ENCODE measurements at places on chromosomes 2 and 18.

DNA sequence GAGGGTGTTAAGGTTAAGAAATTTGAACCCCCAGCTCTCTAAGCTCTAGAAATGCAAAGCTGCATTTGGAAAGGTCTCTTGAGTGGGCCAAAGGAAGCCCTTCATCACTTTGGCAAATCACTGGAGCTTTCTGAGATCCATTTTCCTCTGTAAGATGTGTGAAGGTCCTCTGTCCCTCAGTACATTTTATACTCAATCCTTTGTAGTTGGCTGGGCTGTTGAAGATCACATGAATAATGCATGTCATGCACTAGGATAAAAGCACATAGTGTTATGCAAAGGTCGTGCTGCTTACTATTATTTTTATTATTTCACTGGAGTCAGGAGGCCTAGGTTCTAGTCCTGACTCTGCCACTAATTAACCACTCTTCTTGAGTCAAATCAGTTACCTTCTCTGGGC is 124.9 kb downstream of the FSHR start:
- no peak for DNase-seq

DNA sequence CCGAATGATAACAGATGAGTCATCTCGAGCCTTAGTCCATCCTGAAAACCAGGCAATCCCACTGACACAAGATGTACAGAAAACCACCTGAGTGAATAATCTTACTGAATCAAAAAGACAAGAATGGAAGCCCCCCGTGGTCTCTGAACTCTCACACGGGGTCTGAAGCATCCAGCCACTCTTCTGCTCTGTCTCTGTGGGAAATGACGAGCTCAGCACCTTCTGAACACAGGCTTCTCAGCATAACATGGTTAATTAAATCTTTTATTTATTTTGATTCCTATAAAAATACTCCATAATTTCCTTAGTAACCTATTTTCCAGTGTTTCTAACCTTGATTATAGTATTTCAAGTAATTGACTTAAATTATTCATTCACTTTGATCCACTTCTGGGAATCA is 203.7 kb downstream of the TMEM163 start:
- no peak for DNase-seq

DNA sequence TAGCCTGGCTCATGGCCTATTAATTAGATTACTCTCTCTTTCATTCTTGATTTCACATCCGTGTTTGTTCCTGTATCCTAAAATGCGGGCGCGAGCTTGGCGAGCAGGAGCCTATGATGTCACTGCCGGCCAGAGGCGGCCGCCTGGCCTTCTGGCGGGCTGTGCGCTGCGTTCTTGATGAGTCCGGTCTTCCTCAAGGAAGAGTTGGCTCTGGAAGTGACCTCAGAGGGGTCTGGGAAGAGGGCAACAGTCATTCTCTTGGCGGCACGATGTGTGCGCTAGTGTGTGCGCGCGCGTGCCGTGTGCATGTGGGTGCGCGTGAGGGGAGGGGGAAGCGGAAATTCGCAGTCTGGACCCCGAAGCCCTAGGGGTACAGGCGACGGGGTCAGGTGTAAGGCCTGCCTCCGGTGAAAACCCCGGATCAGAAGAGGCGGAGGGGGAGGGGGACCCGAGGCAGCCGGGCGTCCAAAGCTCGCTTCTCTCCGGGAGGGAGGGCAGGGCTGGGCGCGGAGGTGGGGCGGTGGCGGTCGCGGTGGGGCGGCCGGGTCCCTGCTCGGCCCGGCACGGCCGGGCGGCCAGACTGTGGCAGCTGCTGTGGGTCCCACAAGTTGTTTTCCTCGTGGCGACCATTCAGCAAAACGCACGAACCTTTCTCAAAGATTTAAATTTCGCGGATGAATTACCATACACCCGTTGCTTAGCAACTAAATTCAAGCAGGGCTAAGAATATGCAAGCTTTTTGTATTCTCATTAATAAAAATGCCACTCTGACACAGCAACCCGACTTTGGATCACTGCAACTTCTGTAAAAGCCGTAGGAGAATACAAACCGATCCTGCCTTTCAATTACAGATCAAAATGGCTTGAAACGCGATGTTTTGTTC is 8.4 kb downstream of the POU3F3 start:
- no peak for DNase-seq

GRCh38 chr2:115162494-115163293 is 720.3 kb downstream of the DPP10 start:
- DNase-seq: peak; percentile 6

DNA sequence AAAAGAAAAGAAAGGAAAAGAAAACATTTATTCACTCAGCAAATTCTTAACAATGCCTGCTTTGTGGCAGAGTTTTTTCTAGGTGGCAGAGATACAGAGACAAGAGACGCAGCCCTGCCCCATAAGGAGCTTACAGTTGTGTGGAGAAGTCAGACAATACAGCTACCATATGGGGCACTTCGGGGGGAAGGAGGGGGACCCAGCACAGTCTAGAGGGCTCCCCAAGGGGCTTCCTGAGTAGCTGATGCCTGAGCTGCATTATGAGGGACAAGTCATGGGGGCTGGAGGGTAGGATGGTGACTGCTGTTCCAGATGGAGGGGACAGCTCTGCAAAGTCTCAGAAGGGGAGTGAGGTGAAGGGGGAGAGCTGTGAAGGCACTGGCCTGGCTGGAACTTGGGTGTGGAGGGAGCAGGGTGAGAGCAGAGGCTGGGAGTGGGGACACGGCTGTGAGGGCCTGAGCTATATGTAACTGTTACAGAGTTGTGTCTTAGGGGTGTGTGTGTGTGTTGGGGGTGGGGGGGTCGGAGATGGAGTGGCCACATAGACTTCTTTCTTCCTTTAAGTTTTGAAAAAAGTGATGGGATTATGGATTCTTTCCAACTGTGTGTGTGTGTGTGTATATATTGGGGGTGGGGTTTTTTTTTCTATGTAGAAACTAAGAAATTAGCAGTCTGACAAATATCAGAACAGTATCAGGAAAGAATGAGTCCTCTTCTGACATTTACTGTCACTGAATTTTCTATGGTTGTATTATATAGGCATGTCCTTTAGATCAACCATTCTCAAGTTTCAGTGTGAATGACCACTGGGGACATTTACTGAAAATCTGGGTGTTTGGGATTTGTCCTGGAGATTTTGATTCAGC is 66.0 kb upstream of the HAAO start:
- DNase-seq: no peak

DNA sequence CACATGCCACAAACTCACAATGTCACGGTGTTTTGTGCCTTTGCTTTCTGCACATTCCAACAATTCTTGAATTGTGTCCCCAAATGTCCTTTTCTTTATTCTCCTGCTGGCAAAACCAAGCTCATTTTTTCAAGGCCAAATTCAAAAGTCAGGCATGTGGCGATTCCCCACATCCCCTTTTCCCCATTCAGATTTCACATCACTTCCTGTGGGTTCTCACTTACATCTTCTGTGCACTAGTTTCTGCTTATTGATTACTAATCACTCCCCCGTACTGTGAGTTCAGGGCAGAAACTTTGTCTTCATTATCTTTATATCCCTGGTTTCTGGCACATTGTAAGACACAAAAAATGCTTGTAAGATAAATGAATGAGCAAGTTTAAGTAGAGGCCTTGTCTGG is 69.2 kb downstream of the AP1S3 start:
- no peak for DNase-seq

- DNase-seq: peak; percentile 78
Observed at GRCh38 chr2:73284296-73285158, at the start of gene FBXO41. FBXO41 (minus strand) TSS chr2:73284478; CDS start chr2:73269630, 14,848 bp downstream.

GRCh38 chr2:63866009-63866709 is 24.5 kb downstream of the UGP2 start:
- no peak for DNase-seq

GRCh38 chr2:207254591-207255464 is 89.1 kb upstream of the KLF7 start:
- DNase-seq: peak; percentile 50

DNA sequence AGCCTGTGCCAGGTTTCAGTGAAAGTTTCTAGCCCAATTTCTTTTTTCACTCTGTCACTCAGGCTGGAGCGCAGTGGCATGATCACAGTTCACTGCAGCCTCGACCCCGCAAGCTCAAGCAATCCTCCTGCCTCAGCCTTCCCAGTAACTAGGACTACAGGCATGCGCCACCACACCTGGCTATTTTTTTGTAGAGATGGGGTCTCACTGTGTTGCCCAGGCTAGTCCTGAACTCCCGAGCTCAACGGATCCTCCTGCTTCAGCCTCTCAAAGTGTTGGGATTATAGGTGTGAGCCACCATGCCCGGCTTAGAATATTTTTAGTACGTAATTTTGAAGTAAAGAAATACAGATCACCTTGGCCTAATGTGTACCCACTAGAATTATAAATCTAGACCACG is 87.1 kb downstream of the GORASP2 start:
- no peak for DNase-seq

GRCh38 chr18:25630682-25631081 is 278.7 kb upstream of the ZNF521 start:
- no peak for DNase-seq

DNA sequence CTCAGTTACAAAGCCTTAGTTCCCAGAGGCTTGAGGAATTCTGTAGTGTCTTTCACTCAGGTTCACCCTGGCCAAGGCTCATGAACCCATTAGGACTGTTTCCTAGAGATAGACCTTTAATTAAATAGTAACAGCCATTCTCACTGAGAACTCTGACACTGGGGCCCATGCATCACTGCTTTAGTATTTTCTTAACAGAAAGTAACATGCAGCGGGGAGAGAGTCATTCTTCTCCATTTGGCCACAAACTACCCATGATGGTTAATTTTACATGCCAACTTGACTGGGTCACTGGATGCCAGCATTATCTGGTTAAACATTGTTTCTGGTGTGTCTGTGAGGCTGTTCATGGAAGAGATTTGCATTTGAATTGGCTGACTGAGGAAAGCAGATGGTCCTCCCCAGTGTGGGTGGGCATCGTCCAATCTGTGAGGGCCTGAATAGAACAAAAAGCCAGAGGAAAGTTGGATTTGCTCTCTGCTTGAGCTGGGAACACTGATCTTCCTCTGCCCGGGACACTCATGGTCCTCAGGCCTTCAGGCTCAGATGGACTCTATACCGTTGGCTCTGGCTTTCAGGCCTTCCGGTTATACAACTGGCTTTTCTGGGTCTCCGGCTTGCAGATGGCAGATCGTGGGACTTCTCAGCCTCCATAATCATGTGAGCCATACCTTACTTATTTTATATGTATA is 5.6 kb upstream of the CPLX4 start:
- DNase-seq: no peak

- no peak for DNase-seq
Observed at GRCh38 chr2:12244070-12244469, 472.7 kb upstream of the TRIB2 start.

DNA sequence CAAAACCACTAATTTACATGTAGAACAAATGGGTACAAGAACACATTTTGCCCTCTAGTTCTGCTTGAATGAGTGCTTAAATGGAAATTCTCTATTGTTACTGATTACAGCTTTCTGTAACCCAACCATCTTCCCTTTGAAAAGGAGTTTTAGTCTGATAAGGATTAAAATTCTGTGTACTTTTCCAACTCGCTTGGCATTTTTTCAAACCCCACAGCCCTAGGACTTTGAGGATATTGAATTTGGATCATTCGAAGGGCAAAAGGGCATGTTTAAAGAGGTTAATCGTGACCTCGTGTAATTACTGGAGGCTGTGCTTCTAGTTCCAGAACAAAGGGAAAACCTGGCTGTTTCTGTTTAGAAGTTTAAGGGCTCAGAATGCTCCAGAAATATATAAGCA is 432.3 kb downstream of the PID1 start:
- DNase-seq: no peak

- no peak for DNase-seq
Observed at GRCh38 chr2:10524341-10524740, 76.2 kb upstream of the ODC1 start.

- DNase-seq: peak; percentile 81
Observed at GRCh38 chr2:42102024-42102590, 54.3 kb downstream of the PKDCC start.

GRCh38 chr2:47658646-47659320 is 124.2 kb upstream of the MSH6 start:
- no peak for DNase-seq

DNA sequence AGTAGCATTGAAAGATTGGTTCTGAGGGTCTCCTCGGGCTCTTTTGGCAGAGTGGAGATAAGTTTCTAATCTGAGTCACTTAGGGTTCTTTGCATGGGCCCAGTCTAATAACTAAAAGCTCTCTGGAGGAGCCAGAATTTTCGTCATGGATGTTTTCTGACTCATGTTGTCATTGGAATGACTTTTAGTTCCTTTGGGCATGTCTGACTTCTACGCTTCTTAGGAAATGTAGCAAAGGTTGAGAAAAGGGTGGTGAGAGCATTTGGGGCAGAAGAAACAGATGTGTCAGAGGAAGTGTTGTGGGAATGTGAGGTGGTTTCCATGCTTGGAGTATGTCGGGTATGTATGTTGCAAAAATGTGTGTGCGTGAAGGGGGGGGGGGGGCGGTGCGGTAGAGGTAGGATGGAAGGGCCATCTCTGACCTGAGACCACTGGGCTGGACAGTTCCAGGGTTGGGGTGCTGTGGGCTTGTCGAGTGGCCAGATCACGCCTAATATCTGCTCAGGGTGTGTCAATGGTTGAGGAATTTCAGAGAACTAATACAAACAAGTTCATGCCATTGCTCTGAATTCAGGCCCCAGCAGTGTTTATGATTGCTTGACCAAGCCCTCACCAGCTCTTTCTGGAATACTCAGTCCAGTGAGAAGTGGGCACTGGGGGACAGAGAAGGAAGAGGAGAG is 26.9 kb downstream of the KLHL29 start:
- peak; percentile 81 for DNase-seq

DNA sequence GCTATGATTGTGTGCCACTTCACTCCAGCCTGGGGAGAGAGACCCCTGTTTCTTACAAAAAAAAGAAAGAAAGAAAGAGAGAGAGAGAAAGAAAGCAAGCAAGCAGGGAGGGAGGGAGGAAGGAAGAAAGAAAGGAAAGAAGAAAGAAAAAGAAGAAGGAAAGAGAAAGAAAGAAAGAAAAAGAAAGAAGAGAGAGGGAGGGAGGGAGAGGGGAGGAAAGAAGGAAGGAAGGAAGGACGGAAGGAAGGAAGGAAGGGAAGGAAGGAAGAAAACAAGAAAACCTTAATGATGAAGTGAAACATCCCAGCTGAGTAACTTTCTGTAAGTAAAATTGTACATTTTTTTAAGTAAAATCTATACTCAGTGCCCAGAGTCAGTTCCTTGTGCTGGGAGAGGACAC is 75.5 kb upstream of the GLS start:
- DNase-seq: no peak

DNA sequence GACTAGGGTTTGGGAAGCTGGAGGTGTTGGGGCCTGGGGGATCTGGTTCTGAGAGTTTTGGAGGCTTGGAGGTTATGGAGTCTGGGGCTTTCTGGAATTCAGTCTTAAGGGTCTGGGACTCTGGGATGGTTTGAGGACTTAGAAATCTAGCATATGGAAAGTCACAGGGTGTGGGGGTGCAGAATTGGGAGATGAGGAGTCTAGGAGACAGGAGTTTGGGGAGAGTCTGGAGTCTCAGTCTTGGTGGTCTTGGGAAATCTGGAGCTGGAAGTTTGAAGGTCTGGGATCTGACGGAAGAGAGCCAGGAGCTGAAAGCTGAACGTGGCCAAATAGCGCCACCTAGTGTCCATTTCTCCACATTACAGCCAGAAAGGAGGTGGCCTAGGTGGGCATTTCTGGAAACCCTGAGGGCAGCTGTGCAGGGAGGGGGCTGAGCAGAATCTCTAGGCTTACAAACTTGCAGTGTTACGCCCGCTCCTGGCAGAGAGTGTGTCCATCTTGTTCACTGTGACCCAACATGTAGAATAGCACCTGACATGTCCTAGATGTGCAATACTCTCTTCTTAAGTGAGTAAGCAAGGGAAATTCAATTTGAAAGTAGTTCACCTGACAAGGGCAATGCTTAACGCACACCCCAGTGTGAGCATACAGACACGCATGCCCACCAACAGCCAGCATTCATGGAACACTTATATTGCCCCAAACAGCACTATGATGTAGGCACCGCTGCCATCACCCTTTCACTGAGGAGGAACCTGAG is 204.8 kb downstream of the TFCP2L1 start:
- peak; percentile 80 for DNase-seq

- no peak for DNase-seq
Observed at GRCh38 chr2:236527159-236527630, 42.4 kb upstream of the ACKR3 start.

Measured in GM03348 (cell line).